ENCODE measurements at places on chromosomes 3 and 15. TPM values are rescaled to one million over a fixed set of nuclear protein-coding genes. Genes with fewer than 3 reads are reported as not detected.

The CPNE9 gene
- total RNA-seq: not detected

The SPTBN5 gene
- 2.3 TPM for total RNA-seq

The MRAS gene
- 8.5 TPM for total RNA-seq

The GOLGA6L10 gene
- 3.8 TPM for total RNA-seq

The ECE2 gene
- total RNA-seq: not detected

The PLSCR5 gene
- not detected for total RNA-seq

- H3K27ac ChIP-seq: no peak overlapping the region
- H3K27me3 ChIP-seq: no peaks in the 10 kb centered on the region
- H3K4me3 ChIP-seq: no peak overlapping the region
- H3K4me1 ChIP-seq: no peaks in the 10 kb centered on the region
- H3K36me3 ChIP-seq: no peaks in the 10 kb centered on the region
- no peak for DNase-seq
Measured at GRCh38 chr3:2579206-2579605, 480.5 kb downstream of the CNTN4 start.

DNA sequence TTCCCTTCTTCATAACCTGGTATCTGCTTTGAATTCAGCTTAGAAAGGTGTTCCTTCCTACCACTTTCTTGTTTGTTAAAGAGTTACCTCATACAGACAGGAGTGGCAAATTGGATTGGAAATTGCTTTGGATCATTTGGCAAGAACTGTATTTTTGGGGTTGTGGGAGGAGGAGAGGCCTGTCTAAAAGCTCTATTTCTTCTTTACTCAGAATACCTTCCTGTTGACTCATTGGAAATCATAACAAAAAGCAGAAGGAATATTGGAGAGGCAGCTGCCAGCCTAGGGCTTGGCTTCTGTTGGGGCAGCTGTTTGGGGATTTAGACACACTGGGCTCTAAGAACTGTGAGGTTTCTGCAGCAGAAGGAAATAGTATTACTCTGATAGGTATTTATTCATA is 14.2 kb downstream of the IQGAP1 start:
- no peaks in the 10 kb centered on the region for H3K36me3 ChIP-seq
- DNase-seq: no peak
- no peaks in the 10 kb centered on the region for H3K27me3 ChIP-seq
- H3K4me3 ChIP-seq: no peak overlapping the region
- peaks cover 45% of the 10 kb centered on the region for H3K4me1 ChIP-seq

DNA sequence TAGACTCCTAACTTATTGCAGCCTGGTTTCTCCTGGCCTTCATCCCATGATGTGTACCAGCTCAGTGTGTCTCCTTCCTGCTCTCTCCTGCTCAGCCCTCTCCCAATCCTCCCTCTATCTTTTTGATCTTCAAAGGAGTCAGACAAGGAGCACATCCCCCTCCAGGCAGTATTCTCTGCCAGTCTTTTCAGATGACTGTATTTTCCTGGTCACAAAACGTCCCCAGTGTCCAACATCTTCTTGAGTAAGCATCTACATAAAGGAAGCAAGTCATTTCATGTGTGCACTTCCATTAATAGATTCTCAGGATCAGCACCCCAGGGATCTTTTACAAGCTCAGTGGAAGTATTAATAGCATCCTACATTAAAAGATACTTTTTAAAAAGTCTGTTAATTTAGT is 148.9 kb upstream of the THBS1 start:
- H3K27me3 ChIP-seq: no peaks in the 10 kb centered on the region
- peaks cover 15% of the 10 kb centered on the region for H3K4me1 ChIP-seq
- no peaks in the 10 kb centered on the region for H3K36me3 ChIP-seq
- no peak overlapping the region for H3K27ac ChIP-seq
- DNase-seq: no peak

GRCh38 chr15:57732526-57733331 is 26.2 kb downstream of the POLR2M start:
- no peak overlapping the region for H3K4me3 ChIP-seq
- no peak overlapping the region for H3K27ac ChIP-seq
- no peaks in the 10 kb centered on the region for H3K27me3 ChIP-seq
- H3K36me3 ChIP-seq: no peaks in the 10 kb centered on the region
- no peaks in the 10 kb centered on the region for H3K4me1 ChIP-seq

DNA sequence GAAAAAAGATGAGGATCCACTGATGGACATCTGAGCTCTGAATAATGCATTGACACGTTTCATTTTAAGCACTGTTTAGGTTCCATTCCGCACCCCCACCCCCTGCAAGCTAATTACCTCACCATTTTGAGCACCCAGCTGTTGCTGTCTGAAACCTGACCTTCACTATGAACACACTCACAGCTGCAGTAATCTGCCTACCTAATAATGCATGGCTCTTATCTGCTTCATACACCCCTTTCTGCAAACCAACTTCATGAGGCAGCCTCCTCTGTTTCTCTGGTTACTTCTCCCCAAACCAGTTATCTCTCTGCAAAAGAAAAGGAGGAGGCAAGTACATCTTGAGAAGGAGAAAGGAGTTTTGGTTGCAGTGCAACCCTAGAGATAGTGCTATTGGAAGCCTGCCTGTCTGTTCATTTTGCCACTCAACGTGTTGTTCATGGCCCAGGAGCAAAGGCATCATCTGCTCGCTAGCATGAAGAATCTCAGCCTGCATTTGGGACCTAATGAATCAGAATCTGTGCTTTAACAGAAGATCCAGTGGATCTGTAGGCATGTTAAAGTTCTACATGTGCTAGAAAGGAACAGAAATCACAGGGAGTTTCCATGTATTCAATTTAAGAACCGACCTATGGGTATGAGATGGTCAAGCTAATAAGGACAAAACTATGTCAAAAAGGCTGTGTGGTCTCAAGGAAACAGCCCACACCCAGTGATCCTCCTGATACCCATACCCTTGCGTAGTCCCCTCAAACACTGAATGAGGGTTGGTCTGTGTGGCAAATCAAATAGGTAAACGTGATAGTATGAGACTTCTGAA is 87.2 kb downstream of the MB21D2 start:
- H3K4me3 ChIP-seq: no peak overlapping the region
- no peak overlapping the region for H3K27ac ChIP-seq
- DNase-seq: no peak
- H3K27me3 ChIP-seq: no peaks in the 10 kb centered on the region
- no peaks in the 10 kb centered on the region for H3K4me1 ChIP-seq
- H3K36me3 ChIP-seq: no peaks in the 10 kb centered on the region

GRCh38 chr3:122031123-122031468 is 9.0 kb upstream of the ILDR1 start:
- DNase-seq: no peak
- H3K4me1 ChIP-seq: no peaks in the 10 kb centered on the region
- no peak overlapping the region for H3K27ac ChIP-seq
- no peaks in the 10 kb centered on the region for H3K36me3 ChIP-seq
- no peaks in the 10 kb centered on the region for H3K27me3 ChIP-seq

- DNase-seq: no peak
- no peaks in the 10 kb centered on the region for H3K27me3 ChIP-seq
- H3K27ac ChIP-seq: no peak overlapping the region
- H3K4me3 ChIP-seq: no peak overlapping the region
Measured at GRCh38 chr3:122916084-122916483, 111.5 kb downstream of the SEMA5B start.

DNA sequence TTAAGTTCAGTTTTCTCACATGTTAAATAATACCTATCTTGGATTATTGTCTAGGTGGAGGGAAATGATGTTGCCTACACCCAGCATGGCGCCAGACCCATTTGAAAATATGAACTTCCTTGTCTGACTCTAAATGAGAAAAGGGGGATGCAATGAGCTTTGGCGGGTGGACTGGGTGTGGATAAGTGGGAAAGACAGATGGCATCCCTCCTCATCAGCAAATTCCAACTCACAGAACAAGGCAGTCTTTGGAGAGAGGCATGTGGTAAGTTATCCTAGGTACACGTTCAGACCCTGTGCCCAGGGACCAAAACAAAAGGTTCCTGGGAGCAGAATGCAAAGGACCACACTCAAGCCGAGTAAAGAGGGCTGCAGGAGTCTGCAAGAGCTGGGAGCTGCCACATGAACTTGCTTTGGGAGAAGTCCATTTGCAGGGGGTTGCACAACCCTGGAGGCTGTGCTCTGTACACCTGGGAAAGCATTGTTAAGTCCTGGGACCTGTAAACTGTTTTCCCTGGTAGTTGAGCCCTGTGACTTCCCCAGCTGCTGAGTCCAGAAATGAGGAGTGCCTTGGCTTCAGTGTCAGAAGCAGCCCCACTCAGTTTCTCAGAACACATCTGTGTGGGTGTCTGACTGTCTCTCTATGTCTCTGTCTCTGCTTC is 102.3 kb upstream of the TPM1 start:
- H3K27me3 ChIP-seq: no peaks in the 10 kb centered on the region
- H3K4me1 ChIP-seq: no peaks in the 10 kb centered on the region
- no peak overlapping the region for H3K27ac ChIP-seq
- no peaks in the 10 kb centered on the region for H3K36me3 ChIP-seq
- no peak overlapping the region for H3K4me3 ChIP-seq
- no peak for DNase-seq

DNA sequence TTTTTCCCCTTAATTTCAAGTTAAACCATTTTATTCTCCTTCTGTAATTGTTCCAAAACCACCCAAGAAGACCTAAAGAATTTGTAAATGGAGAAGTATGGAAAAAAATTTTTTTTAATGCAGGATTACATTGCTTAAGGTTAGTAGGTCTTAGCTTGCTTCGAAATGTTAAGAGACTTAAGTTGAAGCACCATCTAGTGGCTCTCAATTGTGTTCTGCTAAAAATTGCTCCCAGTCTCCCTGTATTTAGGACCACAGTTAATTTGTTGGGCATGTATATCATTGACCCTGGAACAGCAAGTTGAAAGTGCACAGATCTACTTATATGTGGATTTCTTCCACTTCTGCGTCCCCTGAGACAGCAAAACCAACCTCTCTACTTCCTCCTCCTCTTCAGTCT is 32.4 kb downstream of the CD200R1L start:
- no peak overlapping the region for H3K27ac ChIP-seq
- no peaks in the 10 kb centered on the region for H3K4me1 ChIP-seq
- no peaks in the 10 kb centered on the region for H3K27me3 ChIP-seq
- no peak overlapping the region for H3K4me3 ChIP-seq
- no peak for DNase-seq

DNA sequence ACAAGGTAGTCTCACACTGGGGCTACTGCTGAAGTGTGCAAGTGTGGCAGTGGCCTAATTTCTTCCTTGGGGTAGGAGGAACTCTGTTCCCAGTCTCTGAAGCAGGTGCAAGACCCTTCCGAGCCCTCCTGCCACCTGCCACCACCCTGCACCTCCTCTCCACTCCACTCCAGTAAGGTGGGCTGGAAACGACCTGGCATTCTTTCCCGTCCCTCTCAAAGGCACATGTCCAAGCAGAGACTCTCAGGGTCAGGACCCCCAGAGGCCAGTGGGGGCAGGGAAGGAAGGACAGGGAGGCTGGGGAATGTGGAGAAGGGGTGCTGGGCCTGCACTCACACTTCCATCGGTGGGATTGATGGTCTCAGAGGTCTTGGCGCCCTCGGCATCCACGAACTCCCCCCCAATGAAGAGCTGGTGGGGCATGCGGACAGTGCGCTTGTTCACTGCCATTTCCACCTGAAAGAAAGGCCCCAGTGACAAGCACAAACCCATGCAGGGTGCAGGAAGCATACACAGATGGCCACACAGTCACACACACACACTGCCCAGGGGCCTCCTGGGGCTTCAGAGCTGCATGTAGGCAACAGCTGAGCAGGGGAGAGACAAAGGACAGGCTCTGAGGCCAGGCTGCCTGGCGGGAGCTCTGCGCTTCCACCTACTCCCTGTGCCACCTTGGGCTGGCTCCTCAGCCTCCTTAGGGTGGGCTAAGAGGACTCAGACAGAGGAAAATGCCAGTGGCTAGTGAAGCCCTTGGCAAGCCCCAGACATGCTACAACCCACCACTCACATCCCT is 43.8 kb downstream of the ALDH1L1 start:
- no peaks in the 10 kb centered on the region for H3K27me3 ChIP-seq
- no peaks in the 10 kb centered on the region for H3K36me3 ChIP-seq
- no peak overlapping the region for H3K27ac ChIP-seq
- H3K4me1 ChIP-seq: no peaks in the 10 kb centered on the region
- no peak overlapping the region for H3K4me3 ChIP-seq
- DNase-seq: no peak

GRCh38 chr15:48147358-48147757 is 26.6 kb downstream of the SLC24A5 start:
- no peak overlapping the region for H3K4me3 ChIP-seq
- no peak overlapping the region for H3K27ac ChIP-seq
- H3K27me3 ChIP-seq: no peaks in the 10 kb centered on the region
- no peak for DNase-seq

DNA sequence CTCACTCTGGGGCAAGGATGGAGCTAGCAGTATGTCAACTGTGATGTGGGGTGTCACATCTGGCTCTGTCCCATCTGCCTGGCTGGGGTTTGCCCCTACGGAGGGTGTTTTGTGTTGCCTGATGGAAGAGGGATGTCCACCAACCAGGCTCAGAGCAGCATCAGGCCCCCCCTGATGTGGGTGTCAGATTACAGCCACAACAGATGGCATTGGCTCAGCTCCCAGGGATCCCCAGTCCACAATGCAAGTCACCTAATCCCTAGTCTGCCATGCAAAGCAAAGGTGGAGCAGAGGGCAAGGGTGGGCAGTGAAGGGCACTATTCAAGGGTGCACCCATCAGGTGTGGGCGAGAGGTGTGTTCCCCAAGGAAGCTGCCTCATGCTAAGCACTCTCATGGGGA is 48.9 kb upstream of the AMOTL2 start:
- H3K27me3 ChIP-seq: no peaks in the 10 kb centered on the region
- no peaks in the 10 kb centered on the region for H3K36me3 ChIP-seq
- no peak overlapping the region for H3K4me3 ChIP-seq
- DNase-seq: no peak

GRCh38 chr15:42149493-42150218 is 6.8 kb downstream of the PLA2G4F start:
- peak overlapping the region; percentile 14 for H3K27ac ChIP-seq
- no peaks in the 10 kb centered on the region for H3K27me3 ChIP-seq
- DNase-seq: no peak
- peaks cover 9% of the 10 kb centered on the region for H3K4me1 ChIP-seq
- H3K4me3 ChIP-seq: no peak overlapping the region

- peaks cover 7% of the 10 kb centered on the region for H3K4me1 ChIP-seq
- no peak overlapping the region for H3K27ac ChIP-seq
- H3K27me3 ChIP-seq: no peaks in the 10 kb centered on the region
Measured at GRCh38 chr3:160163229-160163878, 61.9 kb upstream of the C3orf80 start.

DNA sequence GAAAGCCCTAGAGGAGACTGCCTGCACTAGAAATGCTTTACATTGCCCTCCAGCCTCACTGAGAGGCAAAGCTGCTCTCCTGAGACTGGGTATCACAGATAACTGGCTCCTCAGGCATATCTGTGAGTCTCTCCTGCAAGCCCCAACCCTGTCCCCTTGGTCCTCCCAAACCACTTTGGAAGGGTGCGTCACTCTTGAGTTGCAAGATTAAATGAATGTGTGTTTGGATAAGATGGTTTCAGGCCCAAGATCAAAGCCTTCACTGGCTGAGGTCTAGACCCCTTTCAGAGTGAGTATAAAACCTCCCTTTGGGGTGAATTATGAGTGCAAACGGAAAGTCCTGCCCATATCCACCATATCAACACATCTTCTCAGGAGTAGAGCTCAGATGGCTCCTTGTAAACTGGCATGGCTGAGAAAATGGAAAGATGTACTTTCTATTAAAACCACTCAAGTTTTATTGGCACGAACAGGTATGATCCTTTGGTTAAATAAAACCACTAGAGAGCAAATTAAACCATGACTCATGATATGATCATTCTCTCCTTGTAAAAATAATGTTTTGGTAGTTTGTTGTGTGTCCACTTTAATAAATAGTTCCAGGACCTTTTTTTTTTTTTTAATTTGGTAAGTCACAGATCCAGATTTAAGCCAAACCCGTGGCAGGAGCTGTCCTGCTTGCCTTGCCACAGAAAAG is 164.0 kb downstream of the CHST2 start:
- no peak overlapping the region for H3K27ac ChIP-seq
- DNase-seq: no peak
- no peak overlapping the region for H3K4me3 ChIP-seq
- H3K4me1 ChIP-seq: no peaks in the 10 kb centered on the region
- H3K36me3 ChIP-seq: no peaks in the 10 kb centered on the region
